ENCODE measurements at places on chromosomes 12 and 14.

DNA sequence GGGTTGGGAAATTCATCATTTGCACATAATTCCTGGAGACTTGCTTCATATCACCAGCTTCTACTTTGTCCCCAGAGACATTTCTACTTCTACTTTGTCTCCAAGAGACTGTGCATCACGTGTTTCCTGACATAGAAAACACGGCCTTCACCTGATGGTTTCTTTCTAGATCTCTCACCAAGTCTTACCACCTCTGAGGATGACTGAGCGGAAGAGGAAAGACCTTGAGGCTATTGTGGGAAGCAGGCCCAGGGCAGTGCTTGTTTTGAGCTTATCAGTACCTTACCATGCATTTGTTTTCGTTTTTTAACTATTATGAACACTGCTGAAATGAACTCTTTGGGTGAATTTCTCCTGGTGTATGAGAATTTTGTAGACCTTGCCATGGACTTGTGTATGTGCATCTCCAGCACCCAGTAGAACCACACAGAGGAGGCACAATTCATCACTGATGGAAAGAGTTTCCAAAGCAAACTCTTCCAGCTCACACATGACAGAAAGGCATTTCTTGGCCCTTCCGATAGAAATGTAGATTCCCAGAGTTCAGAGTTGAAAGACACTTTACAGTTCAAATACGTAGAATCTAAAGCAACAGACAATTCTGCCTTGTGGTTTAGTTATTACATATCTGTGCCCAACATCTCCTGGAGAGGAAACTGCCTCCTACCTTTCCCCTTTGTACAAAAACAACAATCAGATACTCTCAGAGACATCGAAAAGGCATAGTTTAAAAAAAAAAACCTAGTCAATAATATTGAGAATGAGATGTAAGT is 434.7 kb downstream of the FUT8 start:
- no peak for DNase-seq

GRCh38 chr14:90612801-90613200 is 203.4 kb downstream of the TTC7B start:
- no peak for DNase-seq

DNA sequence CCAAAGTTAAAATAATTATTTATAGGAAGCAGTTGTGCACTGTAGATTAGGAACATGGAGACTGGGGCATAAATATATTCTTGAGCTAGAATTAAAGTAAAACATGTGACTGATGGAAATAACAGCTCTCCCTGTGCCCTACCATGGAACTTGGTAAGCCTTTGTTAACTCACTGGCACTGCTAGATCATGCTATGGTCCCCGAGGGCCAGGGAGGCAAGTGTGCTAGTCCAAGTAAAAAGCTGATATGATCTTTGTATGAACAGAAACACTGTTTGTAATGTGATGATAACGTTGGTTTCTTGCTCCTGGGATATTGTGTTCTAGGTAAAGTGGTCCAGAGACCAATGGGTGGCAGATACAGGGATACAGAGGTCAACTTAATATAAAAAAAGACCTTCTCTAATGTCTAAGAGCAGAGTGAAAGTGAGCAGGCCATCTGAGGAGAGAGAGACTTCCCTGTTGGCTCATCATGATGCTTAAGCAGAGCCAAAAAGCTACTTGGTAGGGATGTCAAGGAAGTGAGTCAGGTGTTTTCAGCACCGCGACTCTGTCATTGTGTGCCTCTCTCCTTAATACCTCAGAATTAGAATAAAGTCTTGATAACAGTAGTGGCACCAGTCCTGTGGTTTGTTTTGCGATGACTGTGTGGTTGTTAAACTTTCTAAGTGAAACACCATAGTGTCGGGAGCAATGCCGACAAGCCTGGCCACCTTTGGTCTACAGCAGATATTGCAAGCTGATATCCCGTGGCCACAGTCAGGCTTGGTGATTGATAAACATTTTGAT is 27.6 kb downstream of the BICD1 start:
- no peak for DNase-seq

- DNase-seq = no peak
These were observed 12.5 kb downstream of the PRDM4 start for GRCh38 chr12:107748472-107748871.

GRCh38 chr14:30756594-30756993 is 117.8 kb upstream of the COCH start:
- no peak for DNase-seq

- DNase-seq = no peak
These were observed 5.5 kb downstream of the SETD3 start for GRCh38 chr14:99475179-99475578.
